NCI-H524 (cell line): ENCODE measurements at places on chromosomes 5 and 9.
A peak's percentile ranks its signal among the peaks of the same experiment; 100 is the strongest.

GRCh38 chr9:129987047-129987446 is 55.9 kb downstream of the FNBP1 start:
- no peak for DNase-seq

- DNase-seq: no peak
These were observed 153.4 kb upstream of the PPP1R26 start for GRCh38 chr9:135326141-135326540.

- no peak for DNase-seq
These were observed 3.8 kb downstream of the ATP6V1G1 start for GRCh38 chr9:114591291-114591787.

DNA sequence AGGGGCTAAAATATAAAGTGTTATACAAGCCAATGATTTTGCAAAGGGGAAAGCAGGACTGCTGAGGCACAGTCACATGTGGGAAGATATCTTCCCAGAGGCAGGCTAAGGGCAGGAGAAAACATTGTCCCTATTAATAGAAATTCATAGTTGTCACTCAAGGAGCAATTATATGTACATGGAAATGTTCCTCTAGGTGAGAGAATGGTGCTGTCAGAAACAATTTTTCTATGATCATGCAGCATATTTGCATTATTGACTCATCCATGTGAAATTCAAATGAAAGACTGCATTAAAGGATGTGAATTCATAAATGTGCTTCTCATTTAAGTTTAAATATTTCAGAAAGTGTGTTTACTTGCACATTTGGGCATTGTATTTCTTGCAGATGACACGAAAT is 775.9 kb upstream of the CDH9 start:
- no peak for DNase-seq

DNA sequence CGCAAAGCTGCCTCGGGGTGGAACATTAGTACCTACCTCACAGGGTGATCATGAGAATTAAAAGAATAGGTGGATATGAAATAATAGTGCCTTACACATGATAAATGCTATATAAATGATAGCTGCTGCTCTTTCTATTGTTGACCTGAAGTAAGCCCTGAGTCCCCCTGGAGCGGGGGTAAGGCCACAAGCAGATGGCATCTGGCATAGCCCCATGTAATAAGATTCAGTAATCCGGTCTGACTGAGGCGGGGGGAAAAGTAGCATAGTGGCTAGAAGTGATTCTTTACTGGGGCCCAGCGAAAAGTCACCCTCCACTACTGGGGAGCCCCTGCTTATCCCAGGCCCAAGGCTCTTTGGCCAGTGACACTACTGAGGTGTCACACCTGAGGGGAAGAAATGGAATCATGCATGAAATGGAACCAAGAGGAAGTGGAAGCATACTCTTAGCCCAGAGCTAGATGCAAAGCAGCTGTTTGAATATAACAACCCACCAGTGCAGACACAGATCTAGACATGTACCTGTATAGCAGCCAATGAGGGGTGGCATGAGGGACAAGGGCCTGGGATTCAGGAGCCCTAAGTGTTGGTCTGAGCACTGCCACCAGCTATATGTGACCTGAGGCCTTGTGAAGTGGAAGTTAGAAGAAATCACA is 16.1 kb upstream of the FGFR4 start:
- peak; percentile 8 for DNase-seq

DNA sequence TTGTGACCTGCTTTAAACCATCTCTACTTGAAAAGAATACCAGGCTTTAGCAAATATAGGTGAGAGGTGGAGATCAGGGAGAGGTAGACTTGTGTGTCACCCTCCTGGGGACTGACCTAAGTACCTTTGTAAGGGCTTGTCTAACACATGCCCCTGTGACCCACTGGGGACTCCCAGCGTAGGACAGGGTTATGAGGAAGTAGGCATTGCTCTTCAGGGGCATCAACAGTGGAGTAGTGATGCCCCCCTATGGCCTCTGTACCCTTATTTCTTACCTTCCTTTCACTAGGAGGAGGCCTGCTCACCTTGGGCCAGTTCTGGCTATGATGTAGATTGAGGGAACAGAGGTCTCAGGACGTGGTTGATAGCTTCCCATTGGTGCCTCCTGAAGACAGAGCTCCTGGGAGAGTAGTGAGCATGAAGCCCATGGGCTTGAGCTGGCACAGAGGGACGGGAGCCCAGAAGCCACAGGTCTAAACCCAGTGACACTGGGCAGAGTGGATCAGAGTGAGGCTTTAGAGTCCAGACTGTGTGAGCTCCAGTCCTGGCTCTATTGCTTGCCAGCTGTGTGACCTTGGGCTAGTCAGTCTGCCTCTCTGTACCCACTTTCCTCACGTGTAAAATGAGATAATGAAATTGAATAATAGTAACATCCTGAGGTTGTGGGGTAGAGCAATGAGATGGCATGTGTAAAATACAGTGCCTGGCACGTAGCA is 191.7 kb downstream of the AOPEP start:
- DNase-seq: no peak

GRCh38 chr5:73748510-73749400 is 122.8 kb downstream of the ARHGEF28 start:
- no peak for DNase-seq

DNA sequence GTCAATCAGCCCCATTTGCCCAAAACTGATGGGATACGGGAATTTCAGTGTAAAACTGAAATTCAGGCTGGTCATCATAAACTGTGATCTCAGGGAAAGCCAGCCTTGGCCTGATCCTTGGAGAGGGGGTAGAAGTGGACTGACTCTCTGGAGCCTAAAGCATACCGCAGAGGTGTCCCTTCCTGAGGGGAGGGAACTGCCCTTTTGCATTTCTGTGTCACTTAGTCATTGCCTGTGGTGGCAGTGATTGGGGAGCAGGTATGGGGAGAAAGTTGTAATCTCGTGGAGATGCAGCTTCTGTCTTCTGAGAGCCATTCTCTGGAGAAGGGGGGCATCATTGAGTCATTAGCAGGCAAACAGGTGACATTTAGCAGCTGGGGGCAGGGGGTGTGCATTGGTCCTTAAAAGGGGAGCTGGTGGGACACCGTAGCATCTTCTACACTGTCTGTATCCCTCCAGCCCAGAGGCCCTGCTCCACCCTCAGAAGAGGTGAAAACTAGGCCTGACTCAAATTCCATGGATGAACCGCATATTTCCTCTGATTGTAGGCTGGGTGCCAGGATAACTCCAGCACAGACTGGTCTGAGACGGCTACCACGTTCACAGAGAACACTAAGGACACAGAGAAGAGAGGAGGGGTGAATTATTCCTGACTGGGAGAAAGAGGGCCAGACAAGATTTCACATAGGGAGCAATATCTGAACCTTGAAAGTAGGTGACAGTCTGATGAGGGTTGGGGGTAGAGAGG is 143.3 kb downstream of the SEC61B start:
- no peak for DNase-seq

GRCh38 chr5:127785098-127785927 is 82.1 kb downstream of the CCDC192 start:
- no peak for DNase-seq

DNA sequence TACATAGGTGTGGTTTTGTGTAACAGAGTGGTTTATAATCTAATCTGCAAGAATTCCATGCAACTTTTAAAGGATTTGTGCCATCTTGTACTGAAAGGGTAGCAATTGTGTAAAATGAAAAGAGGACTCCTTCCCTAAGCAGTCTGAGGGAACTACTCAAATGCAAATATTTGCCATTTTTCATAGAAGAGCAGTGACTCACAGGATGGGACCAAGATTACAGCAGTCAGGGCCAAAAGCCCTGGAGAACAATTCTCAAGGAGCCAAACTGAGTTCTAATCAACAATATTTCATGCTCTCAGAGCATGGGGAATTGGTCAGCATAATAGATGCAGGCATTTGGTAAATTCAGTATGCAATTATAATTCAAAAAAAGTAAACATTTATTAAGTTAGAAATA is 495.8 kb downstream of the CHSY3 start:
- DNase-seq: no peak

DNA sequence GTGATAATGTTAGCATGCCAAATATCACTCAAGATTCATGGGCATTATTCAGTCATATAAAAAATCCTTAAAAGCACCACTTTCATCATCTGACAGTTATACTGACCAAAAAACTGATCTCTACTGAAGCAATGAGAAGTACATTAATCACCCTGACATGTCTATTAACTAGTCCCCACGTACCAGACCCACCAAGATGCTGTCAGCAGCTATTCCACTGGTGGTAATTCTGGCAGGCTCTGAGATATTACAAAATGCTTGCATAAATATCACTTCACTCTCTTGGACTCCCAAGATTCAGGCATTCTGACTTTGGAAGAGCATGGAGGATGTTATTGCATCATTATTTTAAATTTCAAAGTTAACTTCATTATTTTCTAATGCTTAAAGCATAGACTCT is 717.0 kb downstream of the DNAH5 start:
- no peak for DNase-seq

DNA sequence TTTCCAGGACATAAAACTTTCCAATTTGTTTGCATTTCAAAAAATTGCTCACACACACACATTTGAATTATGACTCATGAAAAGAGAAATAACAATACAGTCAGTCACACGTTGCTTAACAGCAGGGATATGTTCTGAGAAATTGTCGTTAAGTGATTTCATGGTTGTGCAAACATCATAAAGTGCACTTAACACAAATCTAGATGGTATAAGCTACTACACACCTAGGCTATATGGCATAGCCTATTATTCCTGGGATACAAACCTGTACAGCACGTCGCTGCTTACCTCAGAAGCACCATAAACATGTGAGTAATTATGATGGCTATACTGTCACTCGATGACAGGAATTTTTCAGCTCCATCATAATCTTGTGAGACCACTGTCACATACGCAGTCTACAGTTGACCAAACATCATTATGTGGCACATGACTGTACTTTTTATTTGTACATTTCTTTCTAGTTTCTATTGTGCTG is 378.2 kb downstream of the ACTL7B start:
- DNase-seq: no peak

- no peak for DNase-seq
These were observed 52.9 kb upstream of the PAPPA start for GRCh38 chr9:116100711-116101121.

DNA sequence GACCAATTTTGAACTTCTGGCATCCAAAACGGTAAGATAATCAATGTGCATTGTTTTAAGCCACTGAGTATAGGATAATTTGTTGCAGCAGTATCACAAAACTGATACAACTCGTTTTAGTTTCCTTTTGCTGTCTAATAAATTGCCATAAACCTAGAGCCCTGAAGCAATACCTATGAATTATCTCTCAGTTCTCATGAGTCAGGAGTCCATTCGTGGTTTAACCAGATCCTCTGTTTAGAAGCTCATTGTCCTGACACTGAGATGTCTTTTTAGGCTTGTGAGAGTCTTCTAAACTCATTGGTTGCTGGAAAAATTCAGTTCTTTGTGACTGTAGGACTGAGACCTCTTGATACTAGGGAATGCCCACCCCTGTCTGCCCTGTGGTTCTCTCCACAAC is 262.9 kb downstream of the SEMA5A start:
- no peak for DNase-seq

GRCh38 chr9:126049896-126050604 is 276.6 kb upstream of the MVB12B start:
- no peak for DNase-seq

DNA sequence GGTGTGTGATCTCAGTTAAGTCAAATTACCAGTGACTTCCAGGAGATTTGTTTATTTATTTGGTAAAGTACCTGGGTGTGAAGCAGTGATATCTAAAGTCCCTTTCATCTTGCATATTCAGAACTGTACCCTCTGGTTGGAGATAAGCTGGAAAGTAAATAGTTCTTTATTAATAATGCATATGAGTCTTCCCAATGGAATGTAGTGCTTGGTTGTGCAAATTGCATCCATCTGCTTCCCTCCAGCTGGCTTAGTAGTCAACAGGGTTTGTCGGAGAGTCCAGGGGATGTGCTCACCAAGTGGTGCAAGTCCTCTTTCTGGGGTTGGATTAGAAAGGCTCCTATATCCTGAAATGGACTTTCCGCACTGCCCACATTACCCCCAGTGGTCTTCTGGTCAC is 42.0 kb downstream of the TRPM3 start:
- peak; percentile 1 for DNase-seq

GRCh38 chr9:127388856-127389238 is 8.1 kb upstream of the SLC2A8 start:
- no peak for DNase-seq

- DNase-seq: peak; percentile 61
These were observed 1.3 kb upstream of the TBC1D2 start for GRCh38 chr9:98256756-98257155.

DNA sequence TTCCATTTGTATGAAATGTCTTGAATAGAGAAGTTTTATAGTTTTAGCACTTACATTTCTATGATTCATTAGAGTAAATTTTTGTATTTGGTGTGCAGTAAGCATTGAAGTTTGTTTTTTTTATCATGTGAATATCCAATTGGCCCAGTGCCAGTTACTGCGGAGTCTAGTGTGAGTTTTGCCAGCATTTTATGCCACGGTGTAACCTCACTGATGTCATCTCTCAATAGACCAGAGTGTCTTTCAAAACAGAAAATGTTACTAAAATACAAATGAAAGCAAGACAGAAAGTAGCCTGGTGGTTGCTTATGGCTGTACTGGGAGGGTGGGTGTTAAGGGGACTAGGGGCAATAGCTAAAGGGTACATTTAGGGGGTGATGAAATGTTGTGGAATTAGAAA is 62.8 kb downstream of the IPPK start:
- DNase-seq: no peak

GRCh38 chr5:36301858-36302603 is at the start of gene RANBP3L:
Gene RANBP3L, minus strand, starts transcription at chr5:36301902. Its CDS starts 486 bp downstream, at chr5:36301416.
- peak; percentile 26 for DNase-seq

GRCh38 chr9:114806526-114806900 is 674 bp upstream of the TNFSF15 start:
- DNase-seq: no peak

DNA sequence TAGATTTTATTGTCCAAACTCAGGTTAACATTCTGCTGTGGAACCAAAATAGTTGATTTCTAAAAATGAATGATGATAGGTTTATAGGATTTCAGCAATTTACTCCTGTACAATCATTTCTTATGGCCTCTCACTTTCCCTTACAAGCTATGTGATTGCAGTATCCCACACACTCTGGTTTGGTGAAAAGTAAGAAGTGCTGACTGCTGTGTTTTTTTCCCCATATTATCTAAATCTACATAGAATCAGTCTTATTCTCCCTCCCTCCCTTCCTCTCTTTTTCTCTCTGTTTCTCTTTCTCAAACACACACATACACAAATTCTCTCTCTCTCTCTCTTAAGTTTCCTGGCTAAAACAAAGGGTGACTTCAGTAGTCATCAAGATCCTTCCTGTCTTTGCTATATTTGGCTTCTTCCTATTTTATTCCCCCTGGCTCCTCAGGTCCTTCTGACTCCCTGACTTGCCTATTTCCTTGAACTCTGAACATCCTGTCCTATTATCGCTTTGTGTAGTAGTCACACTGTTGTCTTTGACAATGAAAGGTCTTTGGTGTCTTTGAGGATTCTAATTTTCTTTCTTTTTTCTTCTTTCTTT is 55.9 kb upstream of the HAPLN1 start:
- no peak for DNase-seq

- DNase-seq: no peak
These were observed 31.3 kb downstream of the ISL1 start for GRCh38 chr5:51414516-51414915.

DNA sequence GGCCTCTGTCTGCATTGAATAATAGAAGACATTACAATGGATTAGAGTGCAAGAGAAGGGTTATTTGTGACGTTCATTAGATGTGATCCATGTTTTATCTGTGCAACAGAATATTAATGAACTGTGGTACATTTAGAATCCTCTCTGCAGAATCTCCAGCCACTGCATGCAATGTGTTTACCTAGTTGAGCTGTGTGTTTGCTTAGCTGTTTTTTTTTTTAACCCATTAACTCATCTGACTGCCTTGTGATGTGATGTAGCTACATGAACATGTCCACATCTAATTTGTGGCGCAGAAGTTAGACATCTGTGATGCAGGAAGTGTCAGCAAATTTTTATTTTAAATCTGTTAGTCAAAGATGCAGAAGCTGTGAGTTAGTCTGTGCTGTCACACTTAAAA is 236.9 kb downstream of the CD180 start:
- DNase-seq: no peak
